ENCODE measurements at places on chromosomes 11 and 22.

GRCh38 chr22:44721213-44721612 lies 19.2 kb downstream of the PRR5 start:
- DNase-seq: no peak

- DNase-seq: no peak
Observed at GRCh38 chr22:46049726-46050450, 72.9 kb upstream of the WNT7B start.

DNA sequence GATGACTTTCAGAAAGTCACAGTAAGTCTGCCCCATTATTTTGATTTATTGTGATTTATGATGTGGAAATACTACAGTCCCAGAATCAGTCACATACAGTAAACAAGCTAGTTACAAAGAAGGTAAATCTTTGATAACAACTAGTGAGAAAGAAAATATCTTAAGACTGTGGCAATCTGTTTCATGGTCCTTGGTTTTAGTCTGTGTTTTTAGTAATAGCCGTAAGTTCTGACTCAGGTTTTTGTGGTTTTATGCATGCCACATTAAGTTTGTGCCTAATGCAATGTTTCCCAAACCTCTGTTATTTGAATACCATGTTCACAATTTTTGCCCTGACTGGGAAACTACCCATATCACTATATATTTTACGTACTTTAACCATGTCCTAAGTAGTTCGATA lies 6.7 kb downstream of the CEP295 start:
- no peak for DNase-seq

- no peak for DNase-seq
Observed at GRCh38 chr11:73177380-73177777, 35.3 kb upstream of the FCHSD2 start.

DNA sequence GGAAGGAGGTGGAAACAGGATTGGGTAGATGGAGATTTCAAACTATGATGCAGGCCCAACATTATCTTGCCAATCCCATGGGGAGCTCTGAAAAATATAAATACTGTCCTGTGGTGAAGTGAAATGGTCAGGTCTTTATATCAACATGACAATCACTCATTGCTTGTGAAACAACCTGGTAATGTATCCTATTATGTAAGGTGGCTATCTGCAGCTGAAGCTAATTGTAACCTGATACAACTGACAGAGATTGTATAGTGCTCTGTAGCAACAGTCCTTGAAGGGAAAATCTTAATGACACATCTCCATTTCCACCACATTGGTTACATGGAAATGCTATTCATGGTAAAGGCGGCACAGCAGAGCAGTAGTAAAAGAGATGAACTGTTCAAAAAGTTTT lies 20.7 kb upstream of the CHORDC1 start:
- DNase-seq: peak; percentile 12

DNA sequence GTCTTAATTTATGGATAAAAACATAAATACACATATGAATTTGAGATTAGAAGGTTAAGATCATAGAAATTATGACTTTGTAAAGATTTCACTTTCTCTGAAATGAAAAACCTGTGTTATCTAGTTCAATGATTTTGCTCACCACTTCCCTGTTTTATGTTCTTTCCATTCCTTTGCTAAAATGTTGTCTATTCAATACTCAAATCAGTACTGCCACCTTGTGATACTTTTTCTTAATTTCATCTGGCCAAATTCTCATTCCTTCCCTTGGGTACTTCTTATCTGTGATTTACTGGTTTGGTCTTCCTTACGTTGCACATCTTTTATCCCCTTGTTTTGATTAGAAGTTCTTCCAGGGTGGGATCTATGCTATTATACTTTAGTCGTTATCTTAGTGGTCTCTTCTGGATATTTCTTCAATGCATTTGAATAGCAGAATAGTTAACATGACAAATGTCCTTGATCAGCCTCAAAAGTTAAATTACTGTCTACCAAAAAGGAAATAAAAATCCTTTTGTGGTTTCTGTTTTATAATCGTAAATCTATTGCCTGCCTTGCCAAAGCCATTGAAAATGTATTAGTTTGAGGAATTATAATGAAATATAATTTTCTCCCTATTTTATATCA lies 197.0 kb downstream of the PGR start:
- peak; percentile 24 for DNase-seq

DNA sequence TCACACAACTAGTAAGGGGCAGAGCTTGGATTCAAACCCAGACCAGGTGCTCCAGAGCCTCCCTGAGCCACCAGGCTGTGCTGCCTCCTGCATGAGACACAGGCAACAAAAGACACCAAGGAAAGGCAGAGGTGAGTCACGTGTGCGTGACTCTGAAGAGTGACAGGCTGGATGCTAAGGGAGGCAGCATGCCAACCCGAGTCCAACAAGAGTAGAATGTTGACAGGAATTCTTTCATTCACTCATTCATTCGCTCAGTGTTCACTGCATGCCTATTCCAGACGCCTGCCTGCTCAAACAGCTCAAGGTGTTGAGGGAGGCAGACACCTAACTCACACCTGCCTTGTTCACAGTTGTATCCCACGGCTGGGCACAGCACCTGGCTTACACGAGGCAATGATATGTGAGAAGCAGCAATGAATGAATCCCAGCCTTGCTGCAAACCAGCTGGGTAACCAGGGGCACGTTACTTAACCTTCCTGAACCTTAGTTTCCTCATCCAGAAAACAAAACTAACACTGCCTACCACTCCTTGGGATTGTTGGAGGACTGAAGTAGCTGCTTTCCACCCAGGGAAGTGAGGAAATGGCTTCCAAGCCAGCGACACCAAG lies 73.8 kb upstream of the ARFGAP3 start:
- no peak for DNase-seq

GRCh38 chr11:64186492-64187165 lies 658 bp downstream of the STIP1 start:
- no peak for DNase-seq

DNA sequence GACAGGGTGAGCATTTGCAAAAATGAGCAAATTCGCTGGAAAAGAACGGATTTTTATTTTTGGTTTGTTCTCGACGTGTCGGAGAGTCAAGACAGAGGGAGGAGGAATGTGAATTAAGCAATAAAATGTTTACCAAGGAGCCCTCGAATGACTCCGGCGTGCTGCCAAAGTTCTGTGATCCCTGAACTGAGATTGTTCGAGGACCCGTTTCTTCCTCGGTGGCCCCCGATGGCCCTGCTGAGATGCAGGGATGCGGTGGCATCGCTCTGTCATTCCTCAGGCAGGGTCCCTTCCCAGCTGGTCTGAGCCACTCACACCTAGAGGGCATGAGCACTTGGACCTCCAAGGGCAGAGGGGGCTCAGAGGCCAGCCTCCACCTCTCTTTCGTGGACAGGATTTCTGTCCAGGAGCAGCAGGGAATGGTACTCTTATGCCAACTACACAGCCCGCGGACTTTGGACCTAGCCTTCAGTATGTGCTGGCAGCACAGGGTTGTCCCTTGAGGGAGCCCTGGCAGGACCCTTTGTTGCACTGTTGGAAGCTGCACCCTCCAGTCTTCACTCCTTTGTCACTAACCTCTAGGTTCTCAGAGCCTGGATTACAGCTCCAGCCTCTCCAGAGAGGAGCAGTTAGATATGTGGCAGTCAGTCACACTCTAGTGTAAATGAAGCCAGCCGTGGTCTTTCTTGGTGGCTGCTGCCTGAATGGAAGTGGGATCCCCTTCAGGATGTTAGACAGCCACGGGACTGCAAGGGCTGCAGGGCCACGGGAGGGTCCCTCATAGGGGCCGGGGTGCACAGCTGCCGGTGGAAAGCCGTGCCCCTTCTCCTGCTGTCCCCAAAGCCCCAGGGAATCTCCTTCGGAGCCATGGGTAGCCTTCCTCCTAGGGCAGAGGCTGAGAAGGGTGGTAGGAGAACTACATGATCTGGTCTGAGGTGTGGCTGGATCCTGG lies 109.4 kb upstream of the ANO1 start:
- no peak for DNase-seq

DNA sequence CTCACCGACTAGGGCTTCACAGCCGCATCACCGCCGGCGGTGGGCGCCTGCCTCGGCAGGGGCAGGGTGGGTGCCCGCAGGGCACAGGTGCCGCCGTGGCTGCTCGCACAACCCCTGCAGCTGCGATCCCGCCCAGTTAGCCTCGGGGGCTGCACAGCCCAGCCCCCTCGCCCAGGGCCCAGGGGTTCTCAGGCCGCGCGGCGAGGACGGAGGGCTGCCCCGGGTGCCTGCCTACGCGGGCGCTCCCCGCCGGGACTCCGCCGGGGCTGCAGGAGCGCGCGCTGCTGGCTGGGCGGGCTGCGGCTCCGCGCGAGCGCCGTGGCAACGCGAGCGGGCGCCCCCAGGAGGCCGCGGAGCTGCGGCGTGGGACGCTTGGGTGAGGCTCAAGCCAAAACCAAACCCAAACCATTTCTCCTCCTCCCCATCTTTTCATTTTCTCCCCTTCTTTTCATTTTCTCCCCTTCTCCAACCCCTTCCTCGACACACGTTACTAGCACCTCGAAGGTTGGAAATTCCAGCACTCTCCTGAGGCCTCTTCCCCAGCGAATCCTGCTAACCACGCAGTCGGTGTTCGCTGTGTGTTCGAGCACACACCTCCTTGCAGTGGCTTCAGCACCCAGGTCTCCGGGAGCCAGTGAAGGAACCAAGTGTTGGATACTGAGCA lies at the start of gene MICAL3:
Gene MICAL3 (minus strand): TSS at position 286 of the 664 bp plus-strand sequence. CDS start 117,749 bp downstream, outside the sequence.
- DNase-seq: peak; percentile 88

- peak; percentile 6 for DNase-seq
Observed at GRCh38 chr11:28107191-28107749, 686 bp downstream of the KIF18A start.

DNA sequence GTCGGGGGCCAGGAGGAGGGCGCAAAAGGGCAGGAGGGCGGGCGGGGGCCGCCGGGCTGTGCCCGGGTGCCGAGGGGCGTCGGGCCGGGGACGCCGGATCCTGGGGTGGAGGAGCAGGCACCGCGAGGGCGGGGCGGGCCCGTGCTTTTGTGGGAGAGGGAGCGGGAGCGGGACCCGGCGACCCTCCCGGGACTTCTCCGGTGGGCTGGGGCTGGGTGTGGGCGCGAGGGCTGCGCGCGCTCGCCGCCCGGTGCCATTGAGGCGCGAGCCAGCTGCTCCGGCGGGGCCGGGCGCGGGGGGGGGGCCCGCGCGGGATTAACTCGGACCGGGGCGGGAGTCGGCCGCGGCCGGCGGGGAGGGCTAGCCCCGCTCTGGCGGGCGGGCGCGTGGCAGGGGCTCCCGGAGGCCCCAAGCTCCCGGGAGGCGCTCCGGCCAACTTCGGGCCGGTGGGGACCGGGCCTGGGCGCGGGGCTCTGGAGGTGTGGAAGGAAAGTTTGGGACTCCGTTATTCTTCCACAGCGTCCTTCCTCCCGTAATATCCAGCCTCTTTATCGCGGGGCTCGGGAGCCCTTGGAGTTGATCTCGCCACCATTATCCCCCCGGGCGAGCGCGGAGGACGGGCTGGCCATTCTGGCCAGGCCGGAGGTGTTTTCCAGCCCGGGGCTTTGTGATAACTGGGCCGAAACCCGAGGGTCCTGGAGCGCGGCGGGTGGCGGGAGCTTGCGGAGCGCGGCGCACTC lies 936 bp downstream of the CECR2 start:
- DNase-seq: no peak

- DNase-seq: peak; percentile 11
Observed at GRCh38 chr11:29962243-29962642, 54.6 kb downstream of the KCNA4 start.

DNA sequence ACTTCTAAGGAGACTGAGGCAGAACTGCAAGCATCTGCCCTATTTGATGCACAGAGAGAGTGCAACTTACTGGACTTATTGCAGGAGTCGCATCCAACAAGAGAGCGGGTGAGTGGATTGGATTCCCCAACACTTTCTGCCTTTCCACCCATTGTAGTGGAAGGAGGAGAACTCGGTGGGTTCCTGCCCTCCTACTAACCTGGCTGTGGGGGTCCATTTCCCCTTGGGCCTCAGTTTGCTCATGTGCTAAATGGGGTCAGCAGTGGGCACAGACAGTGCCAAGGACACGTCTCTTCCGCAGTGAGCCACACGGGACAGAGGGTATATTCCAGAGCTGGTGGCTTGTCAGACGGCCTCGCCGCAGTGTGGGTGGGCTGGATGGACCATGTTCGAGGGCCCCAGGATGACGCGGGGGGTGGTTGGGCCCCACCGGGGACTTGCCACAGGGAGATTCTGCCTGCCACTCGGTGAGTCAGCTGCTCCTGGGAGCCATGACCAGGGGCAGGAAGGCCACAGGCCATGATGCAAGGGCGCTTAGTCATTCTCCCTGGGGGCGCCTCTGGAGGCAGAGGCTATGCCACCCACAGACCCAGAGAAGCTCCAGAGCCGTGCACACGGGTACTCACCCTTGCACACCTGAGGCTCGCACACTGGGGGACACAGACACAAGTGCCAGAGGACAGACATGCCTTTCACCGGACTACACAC lies 8.2 kb downstream of the ALX4 start:
- DNase-seq: no peak

- no peak for DNase-seq
Observed at GRCh38 chr11:122663764-122664163, 8.2 kb downstream of the UBASH3B start.

- no peak for DNase-seq
Observed at GRCh38 chr11:19933801-19934488, 221.3 kb downstream of the NAV2 start.

GRCh38 chr11:64905516-64906313 lies 11.3 kb downstream of the ATG2A start:
- no peak for DNase-seq

DNA sequence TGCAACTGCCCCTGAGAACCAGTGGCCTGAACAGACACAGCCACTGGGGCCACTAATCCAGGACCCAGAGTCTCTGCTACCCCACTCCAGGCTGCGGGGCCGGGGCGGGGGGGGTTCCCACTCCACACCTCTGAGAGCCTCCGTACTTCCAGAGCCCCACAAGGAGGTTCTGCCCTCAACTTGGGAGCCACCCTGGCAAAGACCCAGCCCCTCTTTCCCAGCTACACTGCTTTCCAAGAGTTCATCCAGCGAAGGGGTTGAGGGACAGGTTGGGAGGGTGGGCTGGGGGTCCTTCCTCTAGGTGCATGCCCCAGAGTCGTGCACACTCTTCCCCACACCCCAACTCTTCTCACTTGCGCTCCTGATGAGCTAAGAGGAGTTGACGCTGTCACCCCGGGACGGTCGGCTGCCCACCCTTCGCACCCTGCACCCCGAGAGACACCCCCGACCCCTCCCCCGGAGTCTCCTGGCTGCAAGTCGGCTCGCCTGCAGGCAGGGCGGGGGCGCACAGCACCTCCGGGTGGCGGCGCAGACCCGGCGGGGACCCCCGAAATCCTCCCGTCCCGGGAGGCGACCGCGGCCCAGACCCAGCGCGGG lies 531 bp downstream of the RAB3IL1 start:
- DNase-seq: no peak

- no peak for DNase-seq
Observed at GRCh38 chr22:46728470-46728869, 9.6 kb downstream of the CERK start.

DNA sequence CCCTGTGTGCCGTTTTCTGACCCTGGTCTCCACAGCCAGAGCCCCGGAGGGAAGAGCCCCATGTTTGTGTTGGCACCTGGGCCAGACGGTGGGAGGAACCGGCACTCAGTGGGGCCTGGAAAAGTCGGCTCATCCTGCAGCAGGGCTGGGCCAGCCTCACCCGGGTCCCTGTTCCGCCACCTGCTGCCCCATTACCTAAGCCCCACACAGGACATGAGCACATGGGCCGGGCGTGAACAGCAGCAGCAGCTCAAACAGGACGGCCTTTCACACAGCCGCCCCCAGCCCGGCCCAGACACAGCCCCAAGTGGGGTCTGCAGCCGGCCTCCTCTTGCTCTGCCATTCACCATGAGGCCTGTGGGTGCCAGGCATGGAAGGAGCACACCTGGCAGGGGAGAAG lies 302.4 kb downstream of the MN1 start:
- DNase-seq: no peak

All from HEK293T (cell line).